ENCODE measurements at places on chromosomes 1 and 21. TPM values are rescaled to one million over a fixed set of nuclear protein-coding genes. Genes with fewer than 3 reads are reported as not detected.

- no peak for DNase-seq
These were observed 144.3 kb downstream of the ST6GALNAC3 start for GRCh38 chr1:76218888-76219287.

DNA sequence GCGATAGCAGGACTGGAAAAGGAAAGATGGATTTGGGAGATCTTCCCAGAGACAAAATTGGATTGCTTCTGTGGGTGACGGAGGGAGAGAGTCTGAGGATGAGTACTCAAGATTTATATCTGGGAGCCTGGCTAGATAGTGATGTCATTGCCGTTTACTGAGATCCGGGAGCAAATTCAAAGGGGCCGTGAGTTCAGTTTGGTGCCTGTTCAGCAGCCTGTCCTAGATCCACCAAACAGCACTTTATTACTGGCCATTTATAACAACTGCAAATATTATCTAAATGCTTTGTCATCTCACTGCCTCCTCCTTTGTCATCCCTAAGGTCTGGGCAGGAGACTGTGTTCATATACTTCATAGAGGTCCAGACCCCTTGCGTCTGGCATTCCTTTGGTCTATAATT is 29.2 kb downstream of the MAPKAPK2 start:
- DNase-seq = no peak

GRCh38 chr21:34762786-34763185 is 94.0 kb downstream of the CLIC6 start:
- DNase-seq = no peak

Gene HRNR
- total RNA-seq = not detected

Data from A172 (cell line).